ENCODE measurements at places on chromosomes 6 and 20.

DNA sequence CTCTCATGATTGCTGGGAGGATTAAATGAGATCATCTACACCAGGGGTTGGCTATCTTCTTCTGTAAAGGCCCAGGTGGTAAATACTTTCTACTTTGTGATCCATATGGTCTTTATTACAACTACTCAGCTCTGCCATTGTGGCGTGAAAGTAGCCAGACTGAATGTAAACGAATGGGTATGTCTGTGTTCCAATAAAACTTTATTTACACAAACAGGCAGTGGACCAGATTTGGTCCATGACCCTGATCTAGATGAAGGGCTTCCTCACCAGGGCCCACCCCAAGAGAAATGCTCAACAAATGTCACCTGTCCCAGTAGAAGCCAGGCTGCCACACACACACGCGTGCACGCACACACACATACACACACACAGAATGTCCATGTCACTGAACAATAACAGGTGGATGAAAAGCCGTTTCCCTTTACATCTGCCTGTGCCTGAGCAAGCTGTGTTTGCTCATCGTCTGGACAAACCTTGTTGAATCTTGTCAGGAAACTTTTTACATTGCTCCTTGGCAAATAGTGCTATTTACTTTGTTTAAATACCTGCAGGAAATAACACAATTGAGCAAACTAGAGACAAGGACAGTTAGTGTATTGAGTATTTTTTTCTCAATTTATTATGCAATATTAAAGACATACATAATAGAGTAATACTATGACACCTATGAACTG is 114.3 kb downstream of the EYA2 start:
- H3K27ac ChIP-seq = no peak overlapping the region
- H3K36me3 ChIP-seq = no peaks in the 10 kb centered on the region
- no peaks in the 10 kb centered on the region for H3K4me1 ChIP-seq
- peaks cover 8% of the 10 kb centered on the region for H3K27me3 ChIP-seq
- DNase-seq = no peak

GRCh38 chr20:52757411-52757810 is 214.7 kb upstream of the TSHZ2 start:
- H3K36me3 ChIP-seq = no peaks in the 10 kb centered on the region
- no peak overlapping the region for H3K27ac ChIP-seq
- H3K4me1 ChIP-seq = no peaks in the 10 kb centered on the region
- H3K27me3 ChIP-seq = no peaks in the 10 kb centered on the region

- DNase-seq = no peak
- no peaks in the 10 kb centered on the region for H3K36me3 ChIP-seq
- peaks cover 6% of the 10 kb centered on the region for H3K27me3 ChIP-seq
- H3K4me3 ChIP-seq = no peak overlapping the region
- H3K27ac ChIP-seq = no peak overlapping the region
- H3K4me1 ChIP-seq = no peaks in the 10 kb centered on the region
Measured at GRCh38 chr6:39965751-39966150, 31.5 kb upstream of the MOCS1 start.

GRCh38 chr6:135054226-135054568 is 425 bp downstream of the HBS1L start:
- peaks cover 19% of the 10 kb centered on the region for H3K36me3 ChIP-seq
- peaks cover 35% of the 10 kb centered on the region for H3K4me1 ChIP-seq
- peak overlapping the region; percentile 98 for H3K4me3 ChIP-seq
- H3K27me3 ChIP-seq = no peaks in the 10 kb centered on the region

- no peak for DNase-seq
- H3K27me3 ChIP-seq = no peaks in the 10 kb centered on the region
- no peaks in the 10 kb centered on the region for H3K36me3 ChIP-seq
- no peak overlapping the region for H3K27ac ChIP-seq
Measured at GRCh38 chr6:156627524-156627923, 149.7 kb upstream of the ARID1B start.

GRCh38 chr6:158694913-158695312 is 45.1 kb downstream of the SYTL3 start:
- DNase-seq = no peak
- no peaks in the 10 kb centered on the region for H3K36me3 ChIP-seq
- H3K4me3 ChIP-seq = no peak overlapping the region
- H3K27ac ChIP-seq = no peak overlapping the region

Data from activated B cell treated with CpG ODN at 0.5 μM for 24 hours (primary cell).